ENCODE measurements at places on chromosomes 2 and 18. TPM values are rescaled to one million over a fixed set of nuclear protein-coding genes. Genes with fewer than 3 reads are reported as not detected.

Gene TLX2
- not detected for polyA plus RNA-seq

GRCh38 chr2:150581717-150582472 is 94.4 kb upstream of the RND3 start:
- no peak for DNase-seq

DNA sequence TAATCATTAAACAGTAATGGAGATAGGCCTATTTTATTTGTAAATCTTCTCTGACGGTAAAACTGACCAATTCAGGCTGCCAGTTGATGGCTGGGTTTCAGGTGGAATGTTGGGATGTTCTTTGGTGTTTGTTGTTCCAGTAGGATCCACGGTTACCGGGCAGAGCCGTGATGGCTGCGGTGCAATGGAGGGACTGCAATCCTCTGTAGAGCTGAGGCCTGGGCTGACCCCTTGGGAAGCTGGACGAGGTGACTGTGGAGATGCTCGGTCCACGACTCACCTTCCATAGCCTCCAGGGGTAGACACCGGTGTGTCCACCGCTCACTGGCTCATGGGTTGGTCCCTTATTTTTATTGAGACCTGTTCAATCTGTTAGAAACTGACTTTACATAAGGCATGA is 42.5 kb downstream of the ZNF519 start:
- DNase-seq = no peak

- no peak for DNase-seq
These were observed 385.5 kb upstream of the HNRNPA3 start for GRCh38 chr2:176826984-176827668.

DNA sequence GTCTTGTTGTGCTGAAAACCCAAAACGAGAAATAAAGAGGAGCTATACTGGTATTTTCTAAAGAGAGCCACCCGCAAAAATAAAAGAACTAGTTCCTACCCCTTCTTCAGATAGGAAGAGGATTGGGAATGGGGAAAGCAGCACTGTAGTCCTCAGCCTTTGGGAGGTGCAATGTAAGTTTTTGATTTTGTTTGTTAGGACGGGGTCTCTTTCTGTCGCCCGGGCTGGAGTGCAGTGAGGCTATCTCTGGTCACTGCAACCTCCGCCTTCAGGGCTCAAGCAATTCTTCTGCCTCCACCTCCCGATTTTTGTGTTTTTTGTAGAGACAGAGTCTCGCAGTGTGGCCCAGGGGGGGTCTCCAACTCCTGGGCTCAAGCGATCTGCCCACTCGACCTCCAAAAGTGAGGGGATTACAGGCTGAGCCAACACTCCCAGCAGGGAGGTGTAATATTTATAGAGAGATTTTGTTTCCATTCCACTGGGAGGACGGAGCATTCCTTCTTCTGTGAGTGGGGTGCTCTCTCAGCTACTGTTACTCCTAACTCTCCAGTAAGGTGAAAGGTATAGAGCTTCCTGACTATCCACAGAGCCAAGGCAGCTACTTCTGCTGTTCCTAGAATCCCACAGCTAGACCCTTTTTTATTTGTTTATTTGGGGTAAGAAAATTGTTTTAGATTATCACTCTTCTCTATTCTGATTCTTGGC is 13.1 kb upstream of the GULP1 start:
- DNase-seq = no peak

- no peak for DNase-seq
These were observed 61.6 kb downstream of the AAK1 start for GRCh38 chr2:69581774-69582581.

Gene SKOR2
- not detected for polyA plus RNA-seq

GRCh38 chr18:58609536-58609993 is 19.3 kb downstream of the ALPK2 start:
- no peak for DNase-seq

GRCh38 chr2:173034143-173034542 is 41.5 kb upstream of the MAP3K20 start:
- DNase-seq = no peak

DNA sequence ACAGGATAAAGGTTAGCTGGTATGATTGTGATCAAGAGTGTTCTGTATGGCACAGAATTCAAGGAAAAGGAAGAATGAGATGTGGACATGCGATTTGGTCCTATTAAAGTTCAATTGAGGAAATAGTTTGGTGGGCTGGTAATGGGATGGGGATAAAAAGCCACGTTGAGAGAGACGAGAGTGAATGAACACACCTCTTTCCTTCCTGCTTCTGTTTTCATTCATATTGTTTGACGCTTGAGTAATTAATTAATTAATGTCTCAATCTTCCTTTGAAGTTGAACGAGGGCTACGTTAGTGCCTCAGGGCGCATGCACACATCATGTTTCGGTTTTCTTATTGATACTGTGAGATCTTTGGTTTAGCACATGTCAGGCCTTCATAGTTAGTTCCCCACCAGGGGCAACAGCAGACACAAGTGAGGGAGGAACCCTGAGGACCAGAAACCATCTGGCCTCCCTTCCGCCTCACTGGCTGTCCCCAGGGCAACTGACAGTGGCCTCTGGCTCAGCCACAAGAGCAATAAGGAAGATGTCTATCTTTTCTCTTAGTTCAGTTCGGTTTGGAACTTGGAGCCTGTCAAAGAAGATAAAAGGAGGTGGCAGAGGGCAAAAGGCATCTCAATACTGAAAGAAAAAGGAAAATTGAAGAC is 116.0 kb downstream of the LIPG start:
- DNase-seq = no peak

Gene LIMS4
- 3.8 TPM for polyA plus RNA-seq

Gene MFSD2B
- polyA plus RNA-seq = 2.6 TPM

GRCh38 chr2:102803041-102803896 is 41.4 kb downstream of the TMEM182 start:
- no peak for DNase-seq
